ENCODE measurements at places on chromosomes 7 and 10.

GRCh38 chr7:46059308-46060020 lies 138.4 kb upstream of the IGFBP3 start:
- DNase-seq, result no peak

- DNase-seq, result no peak
These were observed 257.8 kb upstream of the GNAI1 start for GRCh38 chr7:79876848-79877252.

- DNase-seq, result no peak
These were observed 78.4 kb upstream of the PRKAR2B start for GRCh38 chr7:106966121-106966520.

DNA sequence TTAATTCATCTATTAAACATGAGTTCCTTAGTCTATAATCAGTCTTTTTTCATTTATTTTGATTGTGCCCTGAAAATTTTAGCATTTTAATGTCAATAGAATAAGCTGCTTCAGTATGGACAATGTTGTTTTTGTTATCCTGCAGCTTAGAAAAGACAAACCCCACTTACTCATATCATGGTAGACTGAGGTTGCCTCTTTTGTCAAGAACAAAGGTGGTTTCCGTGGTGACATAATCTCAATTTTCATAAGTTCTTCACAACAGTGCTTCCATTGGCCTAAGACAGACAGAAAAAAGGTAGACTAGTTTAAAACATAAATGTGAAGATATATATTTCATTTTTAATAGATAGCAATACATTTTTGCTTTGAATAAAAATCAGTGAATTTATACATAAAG lies 69.1 kb downstream of the RTKN2 start:
- DNase-seq, result no peak

DNA sequence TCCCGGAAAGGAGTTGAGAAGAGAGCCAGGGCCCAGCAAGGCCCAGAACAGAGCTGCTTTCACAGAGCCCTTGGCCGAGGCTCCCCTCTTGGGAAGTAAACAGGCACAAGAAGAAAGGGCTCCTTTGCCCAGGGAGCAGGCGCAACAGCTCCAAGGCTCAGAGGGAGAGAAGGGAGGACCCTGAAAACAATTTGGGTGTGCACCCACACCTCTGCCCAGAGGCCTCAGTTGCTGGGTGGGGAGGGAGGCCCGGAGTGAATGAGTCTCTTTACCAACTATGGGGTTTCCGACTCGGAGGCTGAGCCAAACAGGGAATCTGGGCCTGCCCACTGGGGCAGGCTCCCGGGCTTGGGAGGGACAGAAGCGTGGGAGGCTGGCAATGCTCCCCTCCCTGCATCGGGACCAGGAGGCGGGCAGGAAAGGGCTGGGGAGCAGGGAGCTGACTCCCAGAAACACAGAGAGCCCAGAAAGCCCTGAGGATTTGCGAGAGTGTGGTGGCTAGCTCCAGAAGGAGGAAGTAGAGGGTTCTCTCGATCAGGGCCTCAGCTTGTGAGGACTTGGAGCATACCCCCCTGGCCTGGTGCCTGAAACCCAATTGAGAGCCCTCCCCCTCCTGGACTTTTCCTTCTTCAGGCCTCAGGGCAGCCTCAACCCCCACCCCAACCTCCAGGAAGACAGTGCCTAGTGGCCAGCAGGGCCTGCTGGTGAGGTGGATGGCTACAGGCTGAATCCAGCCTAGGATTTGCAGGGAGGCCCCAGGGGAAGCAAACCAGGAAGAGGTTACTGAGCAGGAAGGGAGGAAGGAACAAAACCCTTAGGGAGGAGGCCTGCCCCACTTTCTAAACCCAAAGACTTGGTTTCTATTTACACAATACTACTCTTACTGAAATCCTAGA lies 6.2 kb downstream of the C10orf105 start:
- DNase-seq, result no peak

- DNase-seq, result no peak
These were observed 35.2 kb upstream of the HSPB1 start for GRCh38 chr7:76267107-76267893.

- DNase-seq, result no peak
These were observed 12.6 kb downstream of the FAM53B start for GRCh38 chr10:124731551-124731950.

- DNase-seq, result no peak
These were observed 14.2 kb downstream of the SNX8 start for GRCh38 chr7:2299870-2300512.

DNA sequence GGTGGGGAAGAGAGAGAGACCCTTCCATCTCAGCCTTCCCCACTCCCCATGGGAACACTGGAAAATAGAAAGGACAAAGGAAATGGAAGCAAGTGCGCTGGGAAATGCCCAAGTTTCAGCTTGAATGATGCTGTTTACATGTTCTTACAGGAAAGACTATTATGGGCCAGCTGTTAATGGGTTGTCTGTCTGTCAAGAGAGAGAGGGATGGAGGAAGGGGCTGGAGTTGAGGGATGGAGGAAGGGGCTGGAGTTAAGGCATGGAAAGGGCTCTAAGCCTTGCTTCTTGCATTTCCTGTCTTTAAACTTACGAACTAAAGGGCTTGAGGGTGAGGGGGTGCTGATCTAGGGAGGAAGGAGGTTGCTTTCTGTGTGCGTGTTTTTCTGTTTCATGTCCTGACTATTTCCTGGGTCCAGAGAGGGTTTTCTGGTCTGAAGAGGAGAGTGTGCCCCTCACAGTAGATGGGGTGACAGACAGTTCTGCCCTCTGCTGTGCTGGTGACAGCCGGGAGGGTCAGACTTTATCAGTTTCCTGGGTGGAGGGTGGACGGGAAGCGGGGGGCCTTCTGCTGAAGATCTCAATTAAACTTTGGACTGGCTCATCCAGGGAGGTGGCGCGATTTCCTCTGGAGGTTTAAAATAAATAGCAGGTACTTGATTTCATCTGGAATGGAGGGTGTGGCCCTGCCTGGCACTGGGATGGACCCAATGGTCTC lies 30.5 kb downstream of the GRK5 start:
- no peak for DNase-seq

- DNase-seq, result no peak
These were observed 1.5 kb downstream of the SLC25A13 start for GRCh38 chr7:96320442-96320841.

DNA sequence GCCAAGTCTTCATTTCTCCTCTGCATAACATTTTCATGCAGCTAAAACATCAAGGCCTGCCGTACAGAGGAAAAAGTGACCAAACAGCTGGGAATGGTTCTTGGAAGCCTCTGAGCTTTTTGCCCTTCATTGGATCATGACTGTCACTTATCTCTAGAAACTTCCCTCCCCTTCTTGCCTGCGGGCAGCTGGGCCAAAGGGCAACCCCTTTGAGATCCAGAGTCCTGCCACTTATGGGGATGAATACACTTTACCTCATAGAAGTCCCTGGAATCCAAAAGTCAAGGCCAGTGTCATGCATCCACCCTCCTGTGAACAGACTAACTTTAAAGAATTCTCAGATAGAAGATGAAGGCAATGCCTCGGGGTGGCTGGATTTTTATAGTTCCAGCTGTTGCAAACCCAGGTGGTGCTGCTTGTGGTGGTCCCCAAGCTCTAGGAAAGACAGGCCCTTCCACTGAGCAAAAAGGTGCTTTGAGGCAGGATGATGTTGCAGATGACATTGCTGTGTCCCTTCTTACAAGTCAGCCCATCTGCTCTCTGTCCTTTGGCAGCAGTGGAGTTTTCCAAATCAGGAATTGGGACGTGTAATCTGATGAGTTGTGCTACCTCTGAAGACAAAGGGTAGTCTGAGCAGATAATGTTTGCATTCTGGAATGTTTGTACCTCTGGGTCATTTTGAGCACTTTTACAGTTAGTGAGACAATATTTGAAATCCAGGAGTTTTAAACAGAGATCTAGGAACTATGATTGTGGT lies 64.2 kb downstream of the LRMDA start:
- DNase-seq, result no peak

GRCh38 chr10:48604039-48604990 lies 558 bp downstream of the ARHGAP22 start:
- DNase-seq, result no peak

GRCh38 chr7:3981281-3981680 lies 680.2 kb downstream of the SDK1 start:
- no peak for DNase-seq

DNA sequence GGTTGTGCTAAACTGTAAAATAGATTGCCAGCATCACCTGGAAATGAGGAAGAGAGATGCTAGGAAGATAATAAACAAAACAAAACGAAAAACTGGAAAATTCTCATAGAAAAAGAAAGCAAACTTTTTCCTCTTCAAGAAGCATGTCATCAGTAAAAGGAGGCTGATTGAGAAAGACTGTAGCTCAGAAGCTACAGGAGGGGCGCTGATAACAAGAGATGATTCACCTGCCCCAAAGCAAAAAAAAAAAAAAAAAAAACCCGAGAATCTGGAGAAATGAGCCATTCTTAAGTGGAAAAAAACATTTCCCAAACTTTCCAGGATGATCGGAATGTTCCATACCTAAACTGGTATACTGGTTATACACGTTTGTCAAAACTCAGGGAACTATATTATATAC lies 130.5 kb upstream of the C1QL3 start:
- no peak for DNase-seq

GRCh38 chr10:34223658-34224057 lies 591.4 kb downstream of the PARD3 start:
- DNase-seq, result no peak

- no peak for DNase-seq
These were observed 485.3 kb upstream of the GALNT17 start for GRCh38 chr7:70646536-70647248.

DNA sequence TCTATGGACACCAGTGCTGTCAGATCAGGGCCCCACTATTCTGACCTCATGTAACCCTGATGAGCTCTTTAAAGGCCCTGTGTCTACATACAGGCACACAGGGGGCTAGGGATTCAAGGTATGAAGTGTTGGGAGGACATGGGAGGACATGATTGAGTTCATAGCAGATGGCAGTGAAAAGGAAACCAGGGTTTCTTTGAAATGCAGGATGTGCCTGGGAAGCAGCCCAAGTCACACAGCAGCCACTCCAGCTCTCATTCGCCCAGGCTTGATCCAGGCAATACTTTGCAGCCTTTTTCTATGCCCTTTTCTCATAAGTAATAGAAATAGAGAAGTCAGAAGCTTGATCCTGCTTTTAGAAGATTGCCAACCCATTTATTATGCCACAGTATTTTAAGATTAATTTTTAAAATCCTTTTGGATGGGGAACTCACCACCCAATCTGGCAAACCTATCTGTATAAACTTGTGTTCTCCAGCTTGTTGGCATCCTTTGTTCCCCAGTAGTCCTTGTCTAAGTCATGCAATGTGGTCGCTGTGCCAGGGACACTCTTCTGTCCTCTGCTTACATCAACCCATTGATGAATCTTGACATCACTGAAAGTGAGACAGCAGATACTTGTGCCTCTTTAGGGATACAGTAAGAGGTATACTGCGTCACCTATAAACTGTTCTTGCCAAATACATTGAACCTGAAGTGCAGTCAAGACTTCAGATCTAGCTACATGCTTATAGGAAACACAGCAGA lies 95.0 kb downstream of the TAF3 start:
- no peak for DNase-seq

DNA sequence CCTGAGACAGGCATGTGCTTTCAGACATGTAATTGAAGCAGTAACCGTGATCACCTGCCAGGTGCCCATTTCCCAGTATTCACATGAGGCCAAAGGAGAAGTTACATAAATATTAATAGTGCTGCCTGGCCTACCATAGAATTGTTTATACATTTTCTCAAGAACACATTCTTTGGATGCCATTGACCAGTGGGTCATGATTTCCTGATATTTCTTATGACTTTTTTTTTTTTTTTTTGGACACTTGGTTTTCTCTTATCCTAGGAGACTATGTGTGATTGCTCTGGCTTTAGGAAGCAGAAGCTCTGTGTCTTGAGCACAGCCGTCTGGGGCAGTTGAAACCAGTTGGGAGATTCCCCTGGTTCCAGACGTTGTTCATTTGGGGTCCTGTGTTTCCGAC lies 143.9 kb upstream of the NPS start:
- DNase-seq, result no peak

DNA sequence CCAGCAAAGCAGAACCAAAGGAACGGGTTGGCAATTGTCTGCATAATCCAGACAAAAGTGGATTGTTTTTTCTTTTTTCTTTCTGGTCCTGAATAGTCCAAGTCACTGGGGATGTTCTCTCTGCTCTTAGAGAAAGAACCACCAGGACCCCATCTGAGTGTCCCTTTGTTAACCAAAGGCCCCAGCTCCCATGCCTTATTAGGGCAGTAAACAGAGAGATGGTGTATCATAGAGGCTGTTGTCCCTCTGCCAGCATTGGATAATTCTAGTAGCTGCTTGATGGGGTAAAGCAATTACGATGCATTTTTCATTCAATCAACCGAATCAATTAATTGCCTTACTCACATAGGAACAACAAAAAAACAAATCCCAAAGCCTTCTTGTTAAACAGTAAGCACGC lies 213.0 kb downstream of the BUB3 start:
- no peak for DNase-seq

GRCh38 chr7:104961821-104962220 lies 52.2 kb upstream of the KMT2E start:
- no peak for DNase-seq

GRCh38 chr7:140873434-140873833 lies 51.3 kb downstream of the BRAF start:
- no peak for DNase-seq

GRCh38 chr10:131824371-131825149 lies 76.2 kb upstream of the PPP2R2D start:
- DNase-seq, result no peak

DNA sequence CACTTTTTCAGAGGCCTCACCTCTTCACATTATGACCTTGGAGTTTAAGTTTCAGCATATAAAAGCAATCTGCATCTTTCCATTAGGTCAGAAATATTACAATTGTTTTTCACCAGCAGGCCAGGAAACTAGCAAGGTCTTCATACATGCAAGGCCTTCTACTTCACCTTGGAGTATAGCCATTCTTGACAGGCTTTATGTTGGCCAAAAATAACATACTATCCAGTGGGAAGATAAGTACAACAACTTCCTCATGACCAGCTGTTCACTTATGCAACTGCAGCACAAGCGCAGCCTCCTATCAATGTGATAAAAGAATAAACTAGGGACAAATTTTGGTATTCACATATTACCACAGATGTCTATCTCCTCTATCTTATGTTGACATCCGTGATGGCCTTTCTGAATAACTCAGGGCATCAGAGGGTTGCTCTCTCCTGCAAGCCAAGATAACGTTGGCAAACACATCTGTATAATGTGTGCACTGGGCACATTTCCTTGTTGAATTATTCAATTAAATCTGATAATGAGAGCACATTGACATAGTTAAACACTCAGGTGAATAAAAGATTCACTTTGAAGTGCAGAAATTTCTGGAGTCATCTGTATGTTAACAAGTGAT lies 239.8 kb downstream of the FZD1 start:
- no peak for DNase-seq

DNA sequence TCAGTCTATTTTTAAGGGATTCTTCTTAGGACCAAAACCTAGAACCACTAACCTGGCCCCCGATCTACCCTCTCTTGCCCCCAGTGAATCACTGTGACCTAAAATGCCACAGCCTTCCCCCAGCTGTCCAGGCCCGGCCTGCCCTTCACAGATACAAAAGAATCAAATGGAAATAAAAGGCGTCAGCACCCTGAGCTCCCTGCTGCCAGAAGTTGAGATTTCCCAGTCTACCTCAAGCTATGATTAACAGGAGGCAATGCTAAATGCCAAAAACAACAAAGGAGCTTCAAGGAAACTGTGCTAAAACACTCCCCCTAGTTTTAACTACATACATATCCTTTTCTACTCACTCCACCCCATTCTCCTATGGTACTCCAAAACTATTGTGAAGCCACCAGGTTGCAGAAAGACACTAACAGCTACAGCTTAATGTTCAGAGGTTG lies 67.8 kb downstream of the GSAP start:
- no peak for DNase-seq

- DNase-seq, result no peak
These were observed 268.5 kb upstream of the NPSR1 start for GRCh38 chr7:34389332-34390078.

Measured in NCI-H2081 treated with DMSO at 0.1 percent for 48 hours (cell line).